Stimulated activated CD8-positive, alpha-beta memory T cell treated with anti-CD3 and anti-CD28 coated beads, Interleukin-15, amount 100 ng/mL, for 24 hours (primary cell): ENCODE measurements at places on chromosomes 3 and 15.

- DNase-seq, result no peak
Observed at GRCh38 chr3:149203758-149204157, 17.9 kb downstream of the CP start.

- DNase-seq, result no peak
Observed at GRCh38 chr15:74631935-74632560, 16.4 kb downstream of the CLK3 start.

GRCh38 chr3:45460361-45460760 lies 72.0 kb downstream of the LARS2 start:
- DNase-seq, result no peak

DNA sequence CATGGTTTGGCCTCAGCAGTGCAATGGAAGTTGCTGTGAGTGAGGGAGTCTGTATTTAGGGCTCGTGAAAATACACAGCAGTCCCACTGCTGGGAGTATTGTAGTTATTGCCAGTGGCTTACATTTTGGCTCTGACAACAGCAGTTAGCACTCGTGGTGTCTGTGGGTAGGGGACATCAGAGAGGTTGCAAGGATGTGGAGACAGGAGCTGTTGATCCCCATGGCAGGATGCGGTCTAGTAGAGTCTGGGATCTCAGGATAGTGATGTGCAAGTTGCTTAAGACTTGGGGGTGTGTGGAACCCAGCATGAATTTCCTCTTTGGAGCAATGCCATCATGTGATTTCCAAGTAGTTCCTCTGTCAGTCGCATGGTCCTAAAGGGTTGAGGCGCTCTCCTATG lies 59.9 kb downstream of the GALK2 start:
- no peak for DNase-seq

DNA sequence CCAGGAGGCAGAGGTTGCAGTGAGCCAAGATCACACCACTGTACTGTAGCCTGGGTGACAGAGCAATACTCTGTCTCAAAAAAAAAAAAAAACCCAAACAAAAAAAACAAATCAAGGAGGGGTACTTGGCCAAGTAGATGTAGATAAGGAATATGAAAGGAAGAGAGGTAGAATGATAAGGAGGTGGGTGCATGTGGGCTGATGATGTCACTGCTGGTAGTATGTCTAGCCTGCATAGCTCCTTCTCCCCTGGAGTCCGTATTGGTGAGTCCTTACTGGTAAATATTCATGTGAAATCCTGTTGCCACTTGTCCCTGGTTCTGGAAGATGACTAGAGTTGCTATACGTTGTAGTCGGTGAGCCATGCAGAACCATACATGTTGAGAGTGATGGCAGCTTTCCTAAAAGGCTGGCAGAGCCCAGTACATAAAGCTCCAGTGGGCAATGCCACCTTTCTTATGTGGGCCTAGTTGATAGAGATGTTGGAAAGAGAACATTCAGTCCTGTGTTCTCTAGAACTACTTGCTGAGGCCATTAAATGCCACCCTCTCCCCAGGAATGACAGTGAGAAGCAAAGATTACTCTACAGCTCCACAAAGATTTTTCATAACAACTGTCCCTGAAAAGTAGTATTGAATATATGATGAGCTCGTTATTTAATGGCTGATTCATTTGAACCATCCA lies 11.0 kb downstream of the KAT2B start:
- no peak for DNase-seq

- no peak for DNase-seq
Observed at GRCh38 chr3:168470380-168470779, 374.7 kb upstream of the GOLIM4 start.

DNA sequence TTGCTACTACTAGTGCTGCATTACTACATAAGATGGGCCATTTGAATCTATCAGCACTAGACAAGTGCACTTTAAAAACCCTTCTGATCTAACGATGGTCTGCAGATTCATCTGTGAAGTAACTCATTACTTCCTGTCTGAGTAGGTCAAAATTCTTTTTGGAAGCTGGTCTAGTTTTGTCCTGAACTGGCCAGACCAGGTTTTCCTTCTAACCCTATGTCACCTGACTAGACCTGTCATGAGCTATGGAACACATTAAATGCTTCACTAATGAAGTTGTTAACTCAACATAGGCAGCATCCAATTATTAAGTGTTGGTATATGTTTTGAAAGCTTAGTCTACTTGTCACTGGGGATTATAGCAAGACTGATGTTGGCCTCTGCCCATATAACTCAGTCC lies 10.1 kb upstream of the RBM5 start:
- DNase-seq, result no peak

- DNase-seq, result no peak
Observed at GRCh38 chr3:46705751-46706552, 4.8 kb downstream of the TMIE start.
